ENCODE measurements at places on chromosomes 4 and X.

DNA sequence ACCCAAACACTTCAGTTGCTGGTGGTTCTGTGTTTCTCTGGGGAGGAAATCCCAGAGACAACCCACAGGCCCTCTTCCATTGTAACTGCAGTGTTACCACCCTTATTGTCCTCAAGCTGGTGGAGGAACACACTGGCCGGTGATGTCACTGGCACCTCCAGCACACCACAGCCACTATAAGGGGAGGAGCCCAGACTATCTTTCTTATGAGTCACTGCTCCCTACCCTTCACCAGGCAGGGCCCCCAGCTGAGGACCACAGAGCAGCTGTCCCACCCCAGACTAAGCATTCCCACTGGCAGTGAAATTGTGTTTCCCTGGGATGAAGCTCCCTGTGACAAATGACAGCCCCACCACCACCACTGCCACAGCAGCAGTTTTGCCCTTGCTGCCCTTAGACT is 171.8 kb upstream of the FGF16 start:
- DNase-seq = no peak

- no peak for DNase-seq
Measured at GRCh38 chr4:188930822-188931221, 791.6 kb downstream of the TRIML1 start.

GRCh38 chr4:188976644-188977115 is 837.4 kb downstream of the TRIML1 start:
- no peak for DNase-seq

DNA sequence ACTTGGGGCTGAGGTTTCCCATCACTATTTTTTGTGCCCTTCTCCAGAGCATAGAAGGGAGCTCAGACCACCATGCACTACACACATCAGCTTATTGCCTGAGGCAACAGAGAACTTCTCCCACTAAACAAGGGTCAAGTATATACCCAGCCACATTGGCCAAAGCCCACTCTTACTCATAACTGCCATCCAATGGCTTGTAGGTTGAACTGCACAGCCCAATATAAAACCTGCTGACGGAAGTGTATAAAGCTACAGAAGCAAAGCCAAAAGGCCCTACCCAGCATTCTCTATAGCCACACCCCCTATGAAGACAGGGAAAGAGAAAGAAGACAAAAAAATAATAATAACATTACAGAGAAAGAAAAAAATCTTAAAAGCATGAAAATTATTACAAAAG is 139.7 kb downstream of the LRBA start:
- no peak for DNase-seq

DNA sequence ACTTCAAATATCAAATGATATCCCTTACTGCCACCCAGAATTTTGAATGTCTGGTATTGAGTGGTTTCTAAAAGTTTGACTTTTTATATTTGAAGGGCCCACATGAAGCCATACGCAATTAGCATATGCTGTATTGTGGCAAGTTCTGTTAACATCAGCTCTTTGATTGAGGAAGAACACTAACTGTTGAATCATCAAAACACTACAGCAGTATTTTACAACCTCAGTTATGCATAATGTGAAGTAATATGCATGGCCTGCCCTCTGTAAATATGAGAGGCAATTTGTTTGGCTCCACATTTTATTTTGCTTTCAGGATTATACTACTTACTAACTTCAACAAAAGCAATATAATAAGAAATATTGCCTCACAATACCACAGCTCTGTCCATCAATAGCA is 62.2 kb upstream of the DMD start:
- no peak for DNase-seq

- DNase-seq = no peak
Measured at GRCh38 chr4:61194571-61194970, 5.6 kb upstream of the ADGRL3 start.

DNA sequence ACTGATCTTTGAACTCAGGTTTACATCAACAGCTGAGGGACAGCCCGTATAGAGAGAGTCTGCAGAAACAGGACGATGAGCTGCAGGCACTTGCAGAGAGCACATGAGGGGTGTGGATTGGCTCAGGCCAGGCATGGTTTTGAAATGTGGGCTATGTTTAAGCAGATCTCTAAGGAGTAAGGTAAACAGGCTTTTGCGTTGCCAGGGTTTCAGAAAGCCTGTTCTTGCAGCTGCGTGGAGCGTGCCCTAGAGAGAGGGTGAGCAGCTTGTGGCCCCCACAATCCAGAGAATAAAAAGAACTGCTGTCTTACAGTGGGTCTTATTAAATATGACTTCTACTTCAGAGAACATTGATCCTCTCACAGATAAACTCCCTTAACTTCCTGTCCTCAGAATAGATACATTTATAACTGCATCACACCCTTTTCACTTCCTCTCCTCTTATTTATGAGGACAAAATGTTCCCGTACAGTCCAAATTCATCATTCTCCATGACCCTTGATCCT is 64.1 kb downstream of the TMA16 start:
- DNase-seq = no peak

- DNase-seq = no peak
Measured at GRCh38 chr4:26731351-26732035, 129.1 kb upstream of the STIM2 start.

- DNase-seq = no peak
Measured at GRCh38 chrX:47623540-47624027, 3.9 kb upstream of the SYN1 start.
